ENCODE measurements at places on chromosomes 2 and 18.

DNA sequence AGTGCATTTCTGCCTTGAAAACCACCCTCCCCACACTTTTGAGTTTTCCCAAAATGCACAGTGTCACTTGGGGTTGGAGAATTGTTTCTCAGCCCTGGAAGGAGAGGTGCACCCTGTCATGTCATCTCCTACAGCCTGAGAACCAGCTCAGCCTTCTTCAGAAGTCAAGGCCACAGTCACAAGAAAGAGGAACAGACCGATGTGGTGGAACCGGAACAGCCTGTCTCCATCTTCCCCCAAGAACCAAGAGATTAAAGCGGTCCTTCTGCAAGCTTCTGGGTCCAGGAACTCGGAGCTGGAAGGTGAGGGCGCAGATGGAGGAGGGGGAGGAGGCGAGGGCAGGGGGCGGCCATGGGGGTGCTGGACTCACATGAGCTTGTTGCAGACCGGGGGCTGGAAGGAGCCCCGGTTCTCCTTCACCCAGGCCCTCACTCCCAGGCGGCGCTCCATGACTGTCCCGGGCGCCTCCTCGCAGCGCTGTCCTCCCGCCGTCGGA lies 248 bp downstream of the HAAO start:
- DNase-seq, result no peak

DNA sequence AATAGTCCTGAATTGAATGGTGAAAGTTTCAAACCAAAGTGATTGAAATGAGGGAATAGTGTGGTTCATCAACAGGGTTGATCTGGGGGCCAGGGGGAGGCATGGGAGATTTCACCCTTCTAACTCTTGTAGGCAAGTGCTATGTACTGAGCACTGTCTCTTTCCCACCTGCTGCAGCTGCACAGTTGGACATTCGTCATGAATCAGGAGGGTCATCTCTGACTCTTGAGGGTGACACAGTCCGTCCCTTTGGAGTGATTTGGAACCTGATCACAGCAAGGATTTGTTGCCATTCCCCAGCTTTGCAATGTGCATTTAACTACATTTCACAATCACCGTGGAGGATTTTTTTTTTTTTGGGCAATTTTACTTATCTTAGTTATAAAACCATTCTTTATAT lies 224.6 kb downstream of the PHLPP1 start:
- no peak for DNase-seq

DNA sequence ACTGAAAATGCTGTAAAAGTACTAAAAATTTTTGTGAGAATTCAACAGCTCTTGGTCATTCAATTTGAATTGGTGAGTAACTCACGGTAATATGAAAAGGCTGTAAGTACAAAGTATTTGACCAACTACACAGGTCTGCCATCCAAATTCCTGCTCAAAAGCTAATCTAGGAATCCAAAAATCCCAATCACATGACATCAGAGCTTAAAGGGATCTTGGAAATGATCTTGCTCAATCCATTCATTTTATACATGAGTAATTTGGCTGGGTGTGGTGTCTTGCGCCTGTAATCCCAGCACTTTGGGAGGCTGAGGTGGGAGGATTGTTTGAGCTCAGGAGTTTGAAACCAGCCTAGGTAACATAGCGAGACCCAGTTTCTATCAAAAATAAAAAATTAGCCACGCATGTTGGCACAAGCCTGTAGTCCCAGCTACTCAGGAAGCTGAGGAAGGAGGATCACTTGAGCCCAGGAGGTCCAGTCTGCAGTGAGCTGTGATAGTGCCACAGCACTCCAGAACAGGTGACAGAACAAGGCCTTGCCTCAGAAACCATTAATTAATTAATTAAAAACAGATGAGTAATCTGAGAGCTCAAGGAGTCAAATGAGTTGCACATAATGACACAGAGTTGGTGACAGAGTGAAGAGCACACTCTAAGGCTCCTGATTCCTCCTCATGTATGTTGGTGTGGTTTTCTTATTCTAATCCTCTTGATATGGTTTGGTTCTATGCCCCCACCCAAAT lies 19.8 kb downstream of the SPIRE1 start:
- DNase-seq, result no peak

DNA sequence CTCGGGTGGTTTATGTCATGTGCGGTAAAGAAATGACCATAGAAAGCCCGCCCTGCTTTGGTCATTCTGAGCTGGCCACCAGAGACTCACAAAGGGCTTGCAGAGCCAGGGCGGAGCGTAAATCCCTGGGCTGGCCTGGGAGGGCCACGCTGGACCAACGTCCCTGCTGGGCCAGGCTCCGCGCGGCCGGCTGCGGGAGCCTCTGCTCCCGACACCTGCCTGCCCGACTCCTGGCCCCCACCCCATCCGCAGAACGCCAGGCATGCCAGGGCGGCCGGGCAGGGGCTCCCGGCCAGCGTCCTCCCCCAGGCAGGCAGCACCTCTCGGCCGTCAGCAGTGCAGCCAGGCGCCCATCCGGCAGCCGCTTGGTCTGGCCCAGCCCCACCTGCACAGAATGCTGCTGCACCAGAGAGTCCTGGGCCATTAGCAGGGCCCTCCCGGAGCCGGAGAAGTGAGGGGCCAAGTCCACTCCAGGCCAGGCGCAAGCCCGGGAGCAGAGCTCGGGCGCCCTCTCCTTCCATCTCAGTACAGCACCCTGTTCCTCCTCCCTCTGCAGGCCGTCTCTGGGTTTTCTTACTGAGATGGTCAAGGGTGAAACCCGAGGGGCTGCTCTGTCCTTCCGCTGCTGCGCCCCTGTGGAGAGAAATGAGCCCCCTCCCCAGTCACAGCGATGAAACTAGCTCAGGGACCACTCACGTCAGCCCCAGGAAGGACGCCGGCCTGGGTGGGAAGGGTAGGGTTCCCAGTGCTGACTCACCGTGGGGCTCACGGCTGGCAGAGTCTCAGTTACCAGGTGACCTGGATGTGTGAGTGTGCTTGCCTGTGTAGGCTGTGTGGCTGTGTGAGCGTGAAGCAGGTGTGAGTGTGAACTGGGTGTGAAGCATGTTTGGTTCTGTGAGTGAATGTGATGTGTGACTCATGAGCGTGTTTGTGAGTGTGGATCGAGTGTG lies 83.3 kb downstream of the PTGR3 start:
- DNase-seq, result no peak

DNA sequence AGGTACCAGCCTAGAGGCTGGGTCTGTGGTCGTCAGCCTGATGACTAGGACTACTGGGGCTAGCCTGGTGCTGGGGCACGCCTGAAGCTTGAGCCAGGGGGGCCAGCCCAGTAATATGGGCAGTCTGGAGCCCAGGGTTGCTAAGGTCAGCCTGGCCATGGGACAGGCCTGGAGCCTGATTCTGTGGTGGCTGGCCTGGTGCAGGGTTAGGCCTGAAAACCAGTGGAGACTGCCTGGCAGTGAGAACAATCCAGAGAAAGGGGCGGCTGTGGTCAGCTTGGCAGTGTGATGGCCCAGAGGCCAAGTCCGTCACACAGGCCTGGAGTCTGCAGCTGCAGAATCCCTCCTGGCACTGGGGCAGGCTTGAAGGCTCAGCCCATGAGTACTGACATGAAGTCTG lies 445.8 kb downstream of the SATB2 start:
- DNase-seq, result no peak

DNA sequence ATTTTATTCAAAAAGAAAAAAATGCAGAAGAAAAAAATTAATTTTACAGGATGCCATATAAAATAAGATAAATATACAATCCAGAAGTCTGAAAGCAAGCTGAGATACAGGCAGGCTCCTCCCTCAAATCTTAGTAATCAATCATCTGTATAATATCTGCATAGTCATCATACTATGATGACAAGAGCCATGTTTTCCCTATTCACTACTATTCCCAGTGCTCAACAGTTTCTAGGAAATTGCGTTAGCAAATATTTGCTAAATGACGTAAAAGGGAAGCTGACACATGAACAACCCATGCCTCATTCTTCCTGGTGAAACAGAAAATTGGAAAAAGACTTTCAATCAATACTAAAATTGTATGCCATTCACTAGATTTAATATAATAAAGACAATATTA lies 793.2 kb downstream of the SUCLG1 start:
- DNase-seq, result no peak

DNA sequence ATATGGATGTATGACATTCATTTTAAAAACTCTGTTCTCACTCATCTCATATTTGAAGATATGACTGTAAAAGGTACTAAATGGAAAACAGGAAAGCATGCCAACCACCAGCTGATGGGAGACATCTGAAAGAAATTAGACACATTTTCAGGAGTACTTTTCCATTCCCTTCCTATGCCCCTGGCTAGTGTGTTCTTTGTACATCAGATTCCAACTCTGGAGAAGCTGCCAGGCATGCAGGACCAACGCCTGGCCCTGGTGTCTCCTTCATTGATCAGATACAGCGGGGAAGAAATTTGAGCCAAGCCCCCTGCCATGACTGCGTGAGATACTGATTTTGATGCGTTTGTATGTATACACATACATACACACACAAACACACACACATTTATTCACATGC lies 599.0 kb upstream of the SYT4 start:
- DNase-seq, result no peak

GRCh38 chr2:121256720-121257479 lies 28.1 kb downstream of the TFCP2L1 start:
- DNase-seq, result no peak

DNA sequence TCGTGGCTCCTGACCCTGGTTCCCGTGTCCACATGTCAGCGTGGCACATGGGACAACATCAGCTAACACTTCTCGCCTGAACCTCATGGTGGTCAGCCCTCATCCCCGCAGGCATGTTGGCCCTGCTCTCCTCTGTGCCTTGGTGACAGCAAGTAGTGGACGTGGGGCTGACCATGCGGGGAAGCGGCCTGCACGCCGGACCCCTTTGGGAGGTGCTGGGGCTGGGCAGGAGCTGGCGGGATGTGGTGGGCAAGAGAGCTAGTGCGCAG lies 249.5 kb downstream of the TWIST2 start:
- no peak for DNase-seq

- no peak for DNase-seq
These were observed 11.4 kb downstream of the SESTD1 start for GRCh38 chr2:179253226-179253625.

- no peak for DNase-seq
These were observed 14.5 kb downstream of the GPC1 start for GRCh38 chr2:240449764-240450531.

DNA sequence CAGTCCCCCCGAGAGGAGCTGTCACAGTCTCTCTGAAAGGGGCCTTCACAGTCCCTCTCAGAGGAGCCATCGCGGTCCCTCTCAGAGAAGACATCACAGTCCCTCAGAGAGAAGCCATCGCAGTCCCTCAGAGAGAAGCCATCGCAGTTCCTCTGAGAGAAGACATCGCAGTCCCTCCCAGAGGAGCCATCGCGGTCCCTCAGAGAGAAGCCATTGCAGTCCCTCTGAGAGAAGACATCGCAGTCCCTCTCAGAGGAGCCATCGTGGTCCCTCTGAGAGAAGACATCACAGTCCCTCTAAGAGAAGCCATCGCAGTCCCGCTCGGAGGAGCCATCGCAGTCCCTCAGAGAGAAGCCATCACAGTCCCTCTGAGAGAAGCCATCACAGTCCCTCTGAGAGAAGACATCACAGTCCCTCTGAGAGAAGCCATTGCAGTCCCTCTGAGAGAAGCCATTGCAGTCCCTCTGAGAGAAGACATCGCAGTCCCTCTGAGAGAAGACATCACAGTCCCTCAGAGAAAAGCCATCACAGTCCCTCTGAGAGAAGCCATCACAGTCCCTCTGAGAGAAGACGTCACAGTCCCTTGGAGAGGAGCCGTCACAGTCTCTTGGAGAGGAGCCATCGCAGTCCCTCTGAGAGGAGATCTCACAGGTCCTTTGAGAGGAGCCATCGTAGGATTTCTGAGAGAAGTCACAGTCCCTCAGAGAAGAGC lies 1.3 kb upstream of the ZNF512 start:
- no peak for DNase-seq

DNA sequence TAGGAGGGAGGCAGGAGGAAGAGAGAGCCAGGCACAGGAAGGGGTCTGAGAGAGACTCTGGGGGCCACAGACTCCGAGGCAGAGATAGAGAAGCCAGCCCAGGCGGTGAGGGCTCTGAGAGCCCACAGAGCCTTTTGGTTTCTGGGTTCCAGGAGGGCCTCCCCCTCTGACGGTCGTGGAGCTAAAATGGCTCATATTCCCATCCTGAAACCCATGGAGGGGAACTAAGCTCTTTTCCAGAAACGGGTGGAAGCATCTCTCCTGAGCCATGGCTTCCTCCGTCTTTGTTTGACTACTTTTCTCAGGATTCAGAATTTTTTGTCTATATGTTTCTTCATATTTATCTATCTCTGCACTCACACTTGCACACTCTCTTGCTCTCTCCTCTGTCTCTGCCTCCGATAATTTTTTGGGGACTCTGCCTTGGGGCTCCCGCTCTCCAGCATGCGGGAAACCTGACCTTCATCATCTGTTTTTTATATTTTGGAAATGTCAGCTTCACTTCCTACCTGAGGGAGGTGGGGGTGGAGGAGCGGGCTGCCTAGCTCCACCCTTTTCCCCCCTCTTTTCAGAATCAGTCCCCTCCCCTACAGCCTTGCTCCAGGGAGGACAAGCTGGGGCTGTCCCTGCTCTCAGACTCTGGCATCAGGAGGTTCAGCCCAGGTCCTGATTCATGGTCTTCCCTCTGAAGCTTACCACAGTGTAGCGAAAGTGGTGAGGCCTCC lies 5.0 kb upstream of the PKDCC start:
- no peak for DNase-seq

DNA sequence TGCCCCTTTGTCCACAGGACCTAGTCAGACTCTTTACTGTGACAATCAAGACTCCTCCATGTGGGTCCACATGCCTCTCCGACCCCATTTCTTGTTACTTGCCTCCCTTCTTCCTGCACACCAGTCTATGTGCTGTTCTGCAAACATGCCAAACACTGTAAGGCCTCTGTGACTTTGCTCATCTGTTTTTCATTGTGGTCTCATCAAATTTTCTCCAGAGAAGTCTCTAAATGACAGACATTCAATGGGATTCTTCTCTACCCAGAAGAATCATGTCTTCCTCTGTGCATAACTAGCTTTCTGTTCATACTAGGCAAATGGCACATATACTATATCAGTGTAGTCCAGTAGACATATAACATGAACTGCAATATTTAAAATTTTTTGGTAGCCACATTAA lies 43.0 kb upstream of the KCNE4 start:
- no peak for DNase-seq

- no peak for DNase-seq
These were observed 149.6 kb upstream of the APCDD1 start for GRCh38 chr18:10304853-10305252.

GRCh38 chr2:39805936-39806608 lies 27.0 kb upstream of the THUMPD2 start:
- DNase-seq, result no peak

- DNase-seq, result no peak
These were observed 76.7 kb upstream of the SNTG2 start for GRCh38 chr2:873651-874580.

- no peak for DNase-seq
These were observed 67.9 kb upstream of the GLS start for GRCh38 chr2:190812506-190813294.

GRCh38 chr2:85132834-85133637 lies at the start of gene TCF7L1:
Gene TCF7L1 (plus strand): TSS chr2:85133392. CDS start chr2:85133685, 293 bp downstream.
- peak; percentile 68 for DNase-seq
